ENCODE measurements at places on chromosomes 3 and 15.

DNA sequence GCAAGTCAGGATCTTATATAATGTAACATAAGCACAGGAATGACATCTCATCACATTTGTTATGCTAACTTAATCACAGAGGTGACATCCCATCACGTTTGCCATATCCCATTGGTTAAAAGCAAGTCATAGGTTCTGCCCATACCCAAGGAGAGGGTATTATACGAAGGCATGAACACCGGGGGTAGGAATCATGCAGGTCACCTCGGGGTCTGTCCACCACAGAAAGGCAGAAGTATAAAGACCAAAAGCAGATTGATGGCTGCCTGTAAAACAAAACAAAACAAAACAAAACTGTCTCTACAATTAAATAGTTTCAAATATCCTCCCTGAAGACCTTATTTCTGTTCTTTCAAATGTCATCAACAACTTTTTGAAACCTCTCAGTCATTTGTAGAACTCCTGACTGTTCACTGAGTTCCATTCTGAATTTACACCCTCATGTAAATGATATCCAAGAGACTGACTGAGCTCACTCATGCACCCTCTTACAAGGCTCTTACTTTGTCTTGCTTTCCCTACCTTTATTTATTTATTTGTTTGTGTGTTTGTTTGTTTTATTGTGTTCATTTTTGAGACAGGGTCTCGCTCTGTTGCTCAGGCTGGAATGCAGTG is 22.7 kb upstream of the ZNF639 start:
- DNase-seq: no peak

DNA sequence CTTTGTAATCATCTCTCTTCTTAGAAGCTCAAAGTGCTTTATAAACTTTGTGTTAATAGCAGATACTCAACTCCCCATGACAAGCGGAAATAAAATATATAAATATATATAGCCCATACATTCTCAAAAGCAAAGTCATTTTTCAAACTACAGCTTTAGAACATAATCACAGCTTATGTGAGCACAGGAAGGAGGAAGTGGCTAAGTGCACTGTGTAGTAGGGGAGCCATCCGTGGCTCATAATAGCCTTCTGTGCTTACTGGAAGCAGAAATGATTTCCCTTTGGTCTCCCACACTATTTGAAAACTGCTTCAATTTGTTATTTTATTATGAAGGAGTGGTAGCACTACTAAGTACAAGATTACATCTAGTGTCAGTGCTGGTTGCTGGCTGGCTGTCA is 151.4 kb upstream of the ARL6 start:
- DNase-seq: no peak

DNA sequence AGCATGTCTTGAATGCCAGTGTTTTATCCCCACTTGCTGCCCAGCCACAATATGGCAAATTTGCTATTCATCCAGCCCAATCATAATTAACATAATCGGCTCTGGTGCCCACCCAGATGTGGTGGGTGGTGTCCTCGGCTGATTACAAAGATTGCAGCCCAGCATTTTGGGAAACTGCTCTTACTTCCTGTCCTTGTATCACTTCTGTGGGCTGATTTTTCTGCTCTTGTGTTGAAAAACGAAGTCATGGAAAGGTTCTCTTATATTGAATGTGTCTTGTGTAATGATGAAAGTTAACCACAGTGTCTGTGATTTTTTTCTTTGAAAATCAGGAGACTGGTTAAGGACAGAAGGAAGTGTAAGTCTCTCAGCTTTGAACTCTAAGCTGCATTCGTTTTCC is 141.7 kb downstream of the CACNA2D3 start:
- no peak for DNase-seq

DNA sequence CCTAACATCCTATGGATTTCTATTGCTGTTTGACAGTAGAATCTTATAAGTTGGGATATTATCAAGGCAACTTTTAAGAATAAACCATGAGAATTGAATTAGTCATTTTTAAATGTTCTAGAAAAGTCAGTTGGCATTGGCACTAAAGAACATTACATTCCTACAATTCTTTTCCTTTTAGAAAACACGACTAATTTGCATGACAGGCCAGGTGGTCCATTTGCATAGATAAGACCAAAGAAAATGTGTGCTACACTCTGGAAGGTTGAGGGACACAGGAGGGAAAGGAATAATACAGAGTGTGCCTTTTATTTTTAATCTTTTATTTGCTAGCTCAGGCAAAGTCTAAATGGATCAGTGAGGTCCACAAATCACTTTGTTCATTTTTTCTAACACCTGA is 962.3 kb downstream of the EPHA3 start:
- no peak for DNase-seq

DNA sequence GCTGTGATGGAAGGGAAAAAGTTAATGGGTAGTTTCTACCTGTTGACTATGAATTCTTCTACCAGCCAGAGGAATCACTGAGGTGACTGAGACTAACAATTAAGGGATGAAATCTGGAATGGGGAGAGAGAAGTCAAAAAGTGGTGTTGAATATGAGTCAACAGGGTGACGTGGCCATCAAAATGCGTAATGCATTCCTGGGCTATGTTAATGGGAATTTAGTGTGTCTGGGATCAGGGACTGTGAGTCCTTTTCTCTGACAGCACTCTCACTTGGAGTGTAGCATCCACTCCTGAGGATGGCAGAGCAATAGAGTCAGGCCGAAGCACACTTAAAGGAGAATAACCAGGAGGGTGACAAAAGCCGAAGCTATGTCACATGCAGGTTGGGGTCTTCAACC is 60.4 kb downstream of the MESD start:
- no peak for DNase-seq

- no peak for DNase-seq
These were observed 408 bp downstream of the WDR82 start for GRCh38 chr3:52277972-52278509.

- DNase-seq: no peak
These were observed 33.9 kb upstream of the CDIN1 start for GRCh38 chr15:36545467-36545992.

DNA sequence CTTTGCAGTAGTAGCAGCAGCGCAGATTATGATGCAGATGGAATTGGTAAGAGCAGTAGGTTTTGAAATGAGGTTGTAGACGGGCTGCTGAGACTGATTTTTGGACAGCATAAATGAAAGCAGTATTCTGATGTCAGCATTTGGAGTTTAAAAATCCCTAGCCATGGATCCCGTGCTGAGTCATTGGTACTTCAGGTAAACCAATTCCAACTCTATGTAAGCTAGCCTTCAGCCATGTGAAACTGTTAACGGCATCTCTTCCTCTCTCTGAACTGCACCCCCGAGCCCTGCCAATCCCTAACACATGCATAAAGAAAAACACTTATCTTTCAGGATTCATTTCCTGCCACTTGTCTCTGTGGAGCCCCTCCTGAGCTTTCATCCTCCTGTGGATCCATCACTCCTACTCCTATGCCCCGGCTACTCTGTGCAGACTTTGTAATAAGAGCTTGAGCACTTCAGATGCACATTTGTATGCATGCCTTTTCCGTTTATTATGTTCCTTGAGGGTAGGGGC is 119.0 kb downstream of the AKAP13 start:
- no peak for DNase-seq

- peak; percentile 35 for DNase-seq
These were observed 36.4 kb upstream of the ATP2C1 start for GRCh38 chr3:130857336-130858026.

DNA sequence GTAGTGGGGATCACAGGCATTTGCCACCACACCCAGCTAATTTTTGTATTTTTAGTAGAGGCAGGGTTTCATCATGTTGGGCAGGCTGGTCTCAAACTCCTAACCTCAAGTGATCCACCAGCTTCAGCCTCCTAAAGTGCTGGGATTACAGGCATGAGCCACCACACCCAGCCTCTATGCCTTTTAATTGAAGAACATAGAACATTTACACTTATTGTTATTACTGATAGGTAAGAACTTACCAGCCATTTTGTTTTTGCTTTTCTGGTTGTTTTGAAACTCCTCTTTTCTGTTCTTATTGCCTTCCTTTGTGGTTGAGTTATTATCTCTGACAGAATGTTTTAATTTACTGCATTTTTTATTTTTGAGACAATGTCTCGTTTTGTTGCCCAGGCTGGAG is 29.2 kb downstream of the PCNP start:
- no peak for DNase-seq

DNA sequence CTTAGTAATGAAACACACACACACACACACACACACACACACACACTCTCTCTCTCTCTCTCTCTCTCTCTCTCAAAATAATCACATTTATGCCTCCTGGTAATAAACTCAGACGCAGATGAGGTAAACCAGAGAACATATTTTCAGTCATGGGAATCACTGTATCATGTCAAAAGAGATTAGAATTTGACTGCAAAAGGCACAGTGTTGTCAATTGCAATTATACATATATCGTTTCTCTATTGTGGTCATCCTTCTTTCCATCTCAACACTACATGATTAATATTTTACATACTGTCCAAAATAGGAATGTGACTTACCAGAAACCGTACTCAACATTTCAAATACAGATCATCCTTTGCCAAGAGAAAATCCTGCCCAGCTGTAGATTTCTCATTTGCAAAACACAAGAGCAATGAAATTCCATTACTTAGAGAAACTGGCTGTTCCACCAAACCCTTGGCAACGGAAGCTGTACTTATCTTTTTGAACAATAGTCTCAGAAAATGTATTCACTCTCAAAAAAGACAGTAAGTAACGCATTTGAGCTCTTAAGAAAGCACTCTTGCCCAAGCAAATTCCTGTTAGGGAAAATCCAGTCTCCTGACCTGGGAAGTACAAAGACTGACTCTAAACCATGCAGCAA is 24.3 kb downstream of the PDZRN3 start:
- DNase-seq: no peak

GRCh38 chr3:197353867-197354567 is 55.6 kb upstream of the DLG1 start:
- no peak for DNase-seq

- DNase-seq: no peak
These were observed 145.1 kb downstream of the LPP start for GRCh38 chr3:188299068-188299467.

- DNase-seq: peak; percentile 24
These were observed 476.9 kb downstream of the SQOR start for GRCh38 chr15:46111730-46112129.

DNA sequence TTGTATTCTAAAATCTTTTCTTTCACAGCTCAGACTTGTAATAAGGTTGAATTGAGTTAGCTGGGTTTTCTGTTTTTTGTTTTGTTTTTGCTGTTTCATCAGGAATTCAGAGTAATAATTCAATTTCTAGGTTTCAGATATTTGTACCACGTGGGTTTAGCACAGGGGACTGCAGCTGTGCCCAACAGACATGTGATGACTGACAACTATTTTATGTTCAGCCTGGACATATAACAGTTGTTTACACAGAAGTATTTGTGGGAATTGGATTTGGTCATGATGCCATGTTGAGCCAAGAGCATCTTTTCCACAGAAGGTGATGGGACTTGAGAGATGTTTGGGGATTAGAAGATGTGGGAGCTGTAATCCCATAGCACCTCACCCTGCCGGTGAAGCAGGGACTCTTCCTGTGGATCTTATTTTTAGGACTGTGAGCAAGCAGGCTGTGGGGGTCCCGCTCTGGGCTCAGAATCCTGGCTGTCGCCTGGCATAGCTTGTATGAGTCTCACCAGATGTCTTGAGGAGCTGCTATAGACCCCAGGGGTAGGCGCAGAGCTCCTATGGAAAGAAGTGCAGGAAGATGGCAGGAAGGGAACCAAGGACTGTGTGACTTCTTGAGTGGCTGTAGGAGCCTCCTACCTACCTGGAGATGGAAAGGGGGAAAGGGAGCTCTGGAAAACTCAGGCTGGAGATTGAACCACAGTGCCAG is 23.7 kb downstream of the PXYLP1 start:
- no peak for DNase-seq

DNA sequence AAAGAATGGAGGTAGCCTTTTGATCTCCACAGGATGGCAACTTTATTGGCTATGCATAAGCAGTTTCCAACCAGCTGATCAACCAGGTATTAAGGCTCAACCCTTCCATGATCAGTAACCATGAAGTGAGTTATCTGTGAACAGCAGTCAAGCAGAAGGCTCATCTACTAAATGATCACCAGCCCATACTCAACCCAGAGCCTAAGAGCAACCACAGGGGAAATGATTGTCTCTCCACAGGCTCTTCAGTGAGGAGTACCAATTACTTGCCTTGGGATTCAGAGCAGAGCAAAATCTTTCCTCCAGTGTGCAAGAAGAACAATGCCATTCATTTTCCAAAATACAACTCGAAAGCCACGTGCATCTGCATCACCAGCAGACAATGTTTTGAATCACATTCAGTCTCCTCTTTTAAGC is 754.8 kb downstream of the ROBO1 start:
- no peak for DNase-seq

- DNase-seq: peak; percentile 91
These were observed 17.5 kb downstream of the CIDEC start for GRCh38 chr3:9862391-9863057.

DNA sequence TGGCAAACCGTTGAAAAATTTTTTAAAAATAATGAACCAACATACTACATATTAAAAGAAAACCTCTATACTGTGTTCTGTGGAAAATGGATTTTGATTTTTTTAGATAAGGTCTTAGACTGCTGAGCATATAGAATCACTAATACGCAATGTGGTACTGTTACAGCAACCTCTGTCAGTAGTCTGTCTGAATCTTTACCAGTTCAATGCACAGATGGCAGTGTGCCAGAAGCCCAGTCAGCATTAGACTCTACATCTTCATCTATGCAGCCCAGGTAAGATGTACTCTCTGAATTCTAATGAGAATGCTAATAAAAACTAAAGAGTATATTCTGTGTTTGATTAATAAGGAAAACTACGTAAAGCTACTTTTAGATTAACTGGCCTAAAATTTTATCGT is 31.3 kb upstream of the FAH start:
- DNase-seq: no peak

DNA sequence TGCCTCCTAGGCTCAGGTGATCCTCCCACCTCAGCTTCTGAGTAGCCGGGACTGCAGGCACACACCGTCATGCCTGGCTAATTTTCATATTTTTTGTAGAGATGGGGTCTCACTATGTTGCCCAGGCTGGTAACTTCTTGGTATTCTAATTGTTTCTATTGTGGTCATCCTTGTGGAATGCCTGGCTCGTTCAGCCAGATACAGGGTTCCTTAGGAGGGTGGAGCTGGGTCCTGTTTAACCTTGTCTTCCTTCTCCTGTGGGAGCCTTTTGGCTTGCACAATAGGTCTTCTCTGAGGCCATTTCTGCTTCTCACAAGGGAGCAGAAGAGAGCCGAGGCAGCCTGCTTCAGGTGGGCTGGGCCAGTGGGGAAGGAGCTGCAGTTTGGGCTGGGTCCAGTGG is 15.7 kb downstream of the PLEKHO2 start:
- DNase-seq: peak; percentile 46

DNA sequence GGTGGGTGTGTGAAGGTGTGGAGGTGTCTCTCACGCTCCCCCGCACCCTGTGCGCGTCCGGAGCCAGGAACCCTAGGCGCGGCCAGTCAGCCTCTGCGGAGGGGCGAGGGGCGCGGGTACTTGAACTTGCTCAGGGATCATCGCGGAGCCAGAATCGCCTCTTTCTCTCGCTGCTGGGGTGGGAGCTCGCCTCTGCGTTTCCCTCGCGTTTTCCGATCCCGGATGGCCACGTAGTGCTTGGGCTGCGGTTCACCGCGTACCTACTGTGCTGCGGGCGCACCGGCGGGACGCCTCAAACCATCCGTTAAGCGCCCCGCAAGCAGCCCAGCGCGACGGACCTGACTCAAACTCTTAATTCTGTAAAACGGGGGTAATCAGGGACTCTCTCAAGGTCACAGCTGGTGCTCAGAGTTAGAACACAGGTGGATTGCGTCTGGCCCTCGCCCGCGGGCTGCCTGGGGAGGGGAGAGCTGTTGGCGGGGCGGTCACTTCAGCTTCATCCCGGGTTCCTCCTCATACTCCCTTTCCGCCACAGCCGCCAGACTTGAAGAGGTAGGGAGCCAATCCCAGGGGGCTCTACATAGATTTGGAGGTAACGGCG is 686 bp downstream of the MYRIP start:
- DNase-seq: no peak

GRCh38 chr15:31458596-31459399 is 132.2 kb downstream of the KLF13 start:
- DNase-seq: no peak
